ENCODE measurements at places on chromosomes 6 and 20. TPM values are rescaled to one million over a fixed set of nuclear protein-coding genes. Genes with fewer than 3 reads are reported as not detected.

- H3K4me1 ChIP-seq: no peaks in the 10 kb centered on the region
- H3K36me3 ChIP-seq: no peaks in the 10 kb centered on the region
- H3K27ac ChIP-seq: no peak overlapping the region
- DNase-seq: no peak
- no peak overlapping the region for H3K4me3 ChIP-seq
- H3K27me3 ChIP-seq: no peaks in the 10 kb centered on the region
These were observed 96.4 kb downstream of the CFAP61 start for GRCh38 chr20:20148779-20149178.

DNA sequence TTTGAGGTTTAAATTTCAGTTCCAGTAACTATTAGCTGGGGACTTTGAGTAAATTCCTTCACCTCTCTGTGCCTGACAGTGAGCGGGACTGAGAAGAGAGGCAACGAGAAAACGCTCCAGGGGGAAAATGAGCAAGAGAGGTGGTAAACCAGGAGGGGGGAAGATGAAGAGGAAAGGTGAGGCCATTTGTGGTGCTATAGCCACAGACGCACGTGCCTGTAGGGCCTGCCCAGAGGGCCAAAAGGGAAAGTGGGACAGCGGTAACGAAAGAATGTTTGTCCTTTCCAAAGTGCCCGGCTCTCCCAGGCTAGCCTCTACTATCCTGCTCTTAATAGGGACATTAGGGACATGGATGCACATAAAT, 99.2 kb downstream of the BMP7 start:
- H3K36me3 ChIP-seq: no peaks in the 10 kb centered on the region
- DNase-seq: no peak
- no peaks in the 10 kb centered on the region for H3K4me1 ChIP-seq

DNA sequence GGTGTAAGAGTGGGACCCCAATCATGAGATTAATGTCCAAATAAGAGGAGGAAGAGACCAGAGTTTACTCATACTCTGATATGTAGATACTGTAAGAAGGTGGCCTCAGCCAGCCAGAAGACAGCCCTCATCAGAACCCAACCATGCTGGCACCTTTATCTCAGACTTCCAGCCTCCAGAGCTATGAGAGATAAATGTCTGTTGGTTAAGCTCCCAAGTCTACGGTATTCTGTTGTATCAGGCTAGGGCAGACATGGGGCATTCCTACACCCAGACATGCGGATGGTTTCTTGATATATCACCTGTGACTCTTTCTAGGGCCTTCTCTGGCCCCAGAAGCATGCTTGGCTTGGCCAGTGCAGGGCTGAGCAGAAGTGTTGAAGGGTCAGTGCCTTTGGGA, 247.4 kb upstream of the RIN2 start:
- no peaks in the 10 kb centered on the region for H3K4me1 ChIP-seq
- no peak for DNase-seq
- no peaks in the 10 kb centered on the region for H3K27me3 ChIP-seq
- no peak overlapping the region for H3K27ac ChIP-seq
- H3K36me3 ChIP-seq: no peaks in the 10 kb centered on the region

GRCh38 chr6:83514466-83514865, 2.1 kb downstream of the PRSS35 start:
- H3K36me3 ChIP-seq: no peaks in the 10 kb centered on the region
- H3K4me3 ChIP-seq: no peak overlapping the region
- H3K4me1 ChIP-seq: peaks cover 15% of the 10 kb centered on the region
- no peak for DNase-seq

GRCh38 chr20:51339721-51340450, 202.6 kb downstream of the NFATC2 start:
- H3K4me1 ChIP-seq: peaks cover 19% of the 10 kb centered on the region
- no peak for DNase-seq
- H3K36me3 ChIP-seq: no peaks in the 10 kb centered on the region
- H3K27me3 ChIP-seq: no peaks in the 10 kb centered on the region
- no peak overlapping the region for H3K4me3 ChIP-seq

GRCh38 chr20:39338469-39339376, 376.6 kb downstream of the DHX35 start:
- no peaks in the 10 kb centered on the region for H3K4me1 ChIP-seq
- H3K27me3 ChIP-seq: no peaks in the 10 kb centered on the region
- H3K36me3 ChIP-seq: no peaks in the 10 kb centered on the region
- no peak for DNase-seq
- H3K27ac ChIP-seq: no peak overlapping the region
- no peak overlapping the region for H3K4me3 ChIP-seq

- H3K36me3 ChIP-seq: no peaks in the 10 kb centered on the region
- H3K27me3 ChIP-seq: no peaks in the 10 kb centered on the region
- DNase-seq: no peak
- no peak overlapping the region for H3K4me3 ChIP-seq
These were observed 9.2 kb upstream of the L3MBTL3 start for GRCh38 chr6:130009146-130009545.

DNA sequence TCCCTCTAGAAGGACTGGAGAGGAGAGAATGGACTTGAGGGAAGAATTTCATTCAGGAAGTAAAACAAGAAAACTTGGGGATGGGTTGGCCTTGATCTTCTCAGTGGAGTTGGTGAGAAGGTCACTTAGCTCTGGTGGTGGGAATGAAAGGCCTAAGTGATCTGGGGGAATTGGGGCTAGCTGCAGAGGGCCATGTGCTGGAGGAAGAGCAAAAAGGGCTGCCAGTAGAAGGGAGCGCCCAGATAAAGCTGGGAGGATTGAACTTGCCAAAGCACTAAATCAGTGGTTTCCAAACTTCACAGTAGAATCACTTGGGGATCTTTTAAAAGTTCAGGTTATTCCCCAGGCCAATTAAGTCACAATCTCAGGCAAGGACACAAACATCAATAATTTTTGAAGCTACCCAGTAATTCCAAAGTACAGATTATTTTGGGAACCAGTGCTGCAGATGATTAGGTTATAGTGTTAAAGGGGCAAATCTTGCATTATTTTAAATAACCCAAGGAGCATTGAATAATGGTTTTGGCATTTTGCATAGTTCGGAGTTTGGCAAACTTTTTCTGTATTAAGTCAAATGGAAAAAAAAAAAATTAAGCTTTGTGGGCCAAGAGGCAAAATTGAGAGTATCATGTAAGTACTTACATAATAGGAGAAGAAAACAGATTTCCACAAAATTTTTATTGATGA, 36.5 kb upstream of the RFPL4B start:
- no peak overlapping the region for H3K4me3 ChIP-seq
- no peak overlapping the region for H3K27ac ChIP-seq
- no peaks in the 10 kb centered on the region for H3K36me3 ChIP-seq
- no peaks in the 10 kb centered on the region for H3K27me3 ChIP-seq
- no peak for DNase-seq

- no peaks in the 10 kb centered on the region for H3K36me3 ChIP-seq
- DNase-seq: no peak
- H3K4me1 ChIP-seq: peaks cover 63% of the 10 kb centered on the region
- no peaks in the 10 kb centered on the region for H3K27me3 ChIP-seq
- no peak overlapping the region for H3K4me3 ChIP-seq
- H3K27ac ChIP-seq: no peak overlapping the region
These were observed 93.2 kb downstream of the FOXF2 start for GRCh38 chr6:1482381-1483166.

DNA sequence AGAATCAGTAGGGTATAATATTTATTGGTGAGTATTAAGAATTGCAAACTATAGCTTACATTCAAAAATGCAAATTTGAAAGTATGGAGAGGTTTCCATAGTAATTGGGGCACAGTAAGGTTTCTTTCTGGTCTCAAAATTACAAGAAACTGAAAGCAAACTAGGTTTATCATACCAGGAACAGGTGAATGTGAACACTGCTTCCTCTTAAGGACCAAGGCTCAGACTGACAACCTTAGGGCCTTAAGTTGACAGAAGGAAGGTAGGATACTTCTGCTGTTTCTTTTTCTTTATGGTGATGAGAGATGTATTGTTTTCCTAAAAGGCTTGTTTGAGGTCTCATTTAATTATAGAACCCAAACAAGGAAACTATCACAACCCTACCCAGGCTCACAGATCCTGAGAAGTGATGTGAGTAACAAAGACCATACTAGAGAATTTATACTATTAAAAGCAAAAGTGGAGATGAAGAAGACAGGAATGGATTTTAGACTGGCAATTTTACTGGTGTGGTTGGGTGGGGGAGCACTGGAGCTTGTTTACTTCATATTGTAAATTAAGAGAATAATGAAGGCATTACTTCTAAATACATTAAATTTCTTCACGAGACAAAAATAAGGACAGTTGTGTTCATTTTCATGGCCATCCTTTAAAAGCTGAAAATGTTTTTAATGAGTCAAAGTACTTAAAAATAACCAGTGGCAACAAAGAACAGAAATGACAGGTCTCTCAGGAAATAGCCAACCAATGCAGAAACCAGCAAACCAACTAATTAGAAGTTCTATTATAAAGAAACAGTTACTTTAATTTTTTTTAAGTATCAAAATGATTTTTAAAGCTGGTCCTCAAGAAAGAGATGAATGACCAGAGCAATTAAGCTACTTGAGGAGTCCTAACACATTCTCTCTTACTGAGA, 21.3 kb downstream of the STAU1 start:
- H3K36me3 ChIP-seq: peaks cover 9% of the 10 kb centered on the region
- H3K27ac ChIP-seq: no peak overlapping the region
- no peak overlapping the region for H3K4me3 ChIP-seq
- H3K27me3 ChIP-seq: no peaks in the 10 kb centered on the region
- DNase-seq: no peak

The SIRT5 gene
- total RNA-seq: 8.5 TPM

The WFDC10B gene
- total RNA-seq: not detected

The SH3BGRL2 gene
- 2.2 TPM for total RNA-seq

The AKAP7 gene
- 4.0 TPM for total RNA-seq

All from osteoblast (primary cell).